ENCODE measurements at places on chromosomes 2 and 18.

DNA sequence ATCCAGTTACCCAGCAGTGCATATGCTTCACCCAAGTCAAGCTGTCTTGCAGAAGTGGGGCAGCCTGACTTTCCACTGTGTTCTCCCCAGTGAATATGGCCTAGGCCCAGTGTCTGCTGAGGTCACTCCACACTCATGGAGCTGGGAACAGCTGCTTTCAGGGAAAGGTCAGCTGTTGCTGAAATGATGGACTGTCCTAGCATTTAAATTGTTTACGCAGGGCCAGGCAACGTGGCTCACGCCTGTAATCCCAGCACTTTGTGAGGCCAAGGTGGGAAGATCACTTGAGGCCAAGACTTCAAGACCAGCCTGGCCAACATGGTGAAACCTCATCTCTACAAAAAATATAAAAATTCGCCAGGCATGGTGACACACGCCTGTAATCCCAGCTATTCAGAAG is 86.5 kb downstream of the LIPG start:
- peaks cover 9% of the 10 kb centered on the region for H3K27me3 ChIP-seq
- H3K27ac ChIP-seq, result no peak overlapping the region
- no peak for DNase-seq
- H3K4me1 ChIP-seq, result peaks cover 5% of the 10 kb centered on the region
- no peaks in the 10 kb centered on the region for H3K36me3 ChIP-seq

- H3K27ac ChIP-seq, result peak overlapping the region; percentile 25
- no peaks in the 10 kb centered on the region for H3K27me3 ChIP-seq
- peaks cover 1% of the 10 kb centered on the region for H3K36me3 ChIP-seq
- H3K4me1 ChIP-seq, result peaks cover 37% of the 10 kb centered on the region
- no peak for DNase-seq
Measured at GRCh38 chr2:134713176-134713575, 5.6 kb downstream of the TMEM163 start.

DNA sequence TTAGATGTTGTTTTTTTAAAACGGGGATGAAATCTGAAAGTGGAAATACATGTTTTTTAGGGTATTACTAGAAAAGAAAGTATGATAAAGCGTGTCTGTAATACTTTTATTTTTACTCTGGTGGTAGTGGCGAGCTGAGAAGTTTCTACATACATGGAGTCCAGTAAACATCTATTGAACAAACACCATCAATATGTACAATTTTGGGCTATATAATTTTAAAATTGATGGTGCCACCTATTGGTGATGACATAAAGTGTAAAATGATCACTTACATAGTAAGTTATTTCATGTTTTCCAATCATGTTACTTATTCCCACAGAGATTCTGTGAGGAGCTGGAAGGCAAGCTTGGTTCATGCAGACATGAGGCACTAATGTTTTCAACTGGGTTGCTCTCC is 31.5 kb upstream of the NFE2L2 start:
- no peaks in the 10 kb centered on the region for H3K36me3 ChIP-seq
- no peaks in the 10 kb centered on the region for H3K27me3 ChIP-seq
- H3K4me1 ChIP-seq, result no peaks in the 10 kb centered on the region
- DNase-seq, result no peak
- H3K27ac ChIP-seq, result no peak overlapping the region

DNA sequence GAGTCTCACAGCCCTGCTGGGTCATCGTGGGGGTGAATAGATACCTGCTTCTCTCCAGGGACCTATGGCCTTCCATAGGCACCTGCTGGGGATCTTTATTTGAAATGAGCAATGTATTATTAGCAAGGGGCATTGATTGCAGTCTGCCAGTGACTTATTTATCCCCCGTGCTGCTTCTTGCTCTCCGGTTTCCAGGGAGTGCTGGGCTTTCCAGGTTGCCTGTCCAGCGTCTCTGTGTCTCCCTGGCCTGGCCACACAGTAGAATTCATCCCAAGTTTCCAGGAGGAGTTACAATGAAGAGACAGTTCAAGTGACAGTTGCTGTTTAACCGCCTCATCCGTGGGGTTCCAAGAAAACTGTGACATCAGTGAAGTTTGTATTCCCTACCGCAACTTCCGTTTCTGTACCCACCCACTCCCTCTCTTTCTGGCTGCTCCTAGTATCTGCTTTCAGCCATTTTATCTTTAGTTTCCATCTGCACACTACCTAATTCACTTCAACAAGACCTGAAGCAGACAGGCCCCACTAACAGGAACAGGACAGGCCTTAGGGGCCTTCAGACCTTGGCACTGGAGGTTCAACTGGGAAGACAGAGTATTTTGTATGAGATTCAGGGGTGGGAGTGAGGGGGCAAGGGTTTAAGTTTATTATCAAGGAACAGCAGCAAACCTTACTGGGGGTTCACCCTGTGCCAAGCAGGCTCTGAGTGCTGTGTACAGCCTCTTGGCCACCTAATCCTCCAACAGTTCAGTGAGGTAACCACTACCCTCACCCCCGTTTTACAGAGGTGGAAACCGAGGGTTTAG is 134.8 kb downstream of the PRKCE start:
- no peak overlapping the region for H3K4me3 ChIP-seq
- H3K27me3 ChIP-seq, result no peaks in the 10 kb centered on the region
- no peak overlapping the region for H3K27ac ChIP-seq
- peaks cover 20% of the 10 kb centered on the region for H3K4me1 ChIP-seq
- H3K36me3 ChIP-seq, result peaks cover 2% of the 10 kb centered on the region

GRCh38 chr18:61876899-61877298 is 15.9 kb downstream of the RNF152 start:
- no peak overlapping the region for H3K27ac ChIP-seq
- H3K4me3 ChIP-seq, result no peak overlapping the region
- H3K36me3 ChIP-seq, result no peaks in the 10 kb centered on the region

DNA sequence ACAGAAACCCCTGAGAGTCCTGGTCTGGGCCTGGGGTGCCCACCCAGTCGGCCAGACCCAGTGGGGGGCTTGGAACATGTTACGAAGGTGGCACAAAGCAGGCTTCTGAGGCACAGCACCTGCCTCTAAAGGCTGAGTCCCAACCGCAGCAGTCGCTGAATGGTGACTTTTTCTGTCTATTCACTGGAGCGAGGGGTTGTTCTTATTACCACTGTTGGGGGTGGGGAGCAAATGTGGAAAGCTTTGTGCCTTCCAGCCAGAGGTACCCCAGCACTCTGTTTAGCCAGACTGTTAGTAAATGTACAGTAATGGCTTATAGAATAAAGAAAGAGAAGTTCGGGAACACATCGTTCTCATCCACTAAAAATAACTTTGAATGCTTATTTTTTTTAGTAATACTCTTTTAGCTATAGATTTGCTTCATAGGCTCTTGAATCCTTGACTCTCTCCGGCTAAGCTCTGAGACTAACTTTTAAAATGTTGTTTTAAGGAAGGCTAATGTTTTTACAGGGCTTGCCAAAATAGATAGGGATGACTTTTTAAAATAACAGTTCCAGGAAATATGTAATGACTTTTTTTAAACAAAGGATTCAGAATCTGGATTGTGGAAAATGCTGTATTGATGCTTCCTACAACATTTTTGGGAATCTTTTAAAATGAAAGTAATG is 23.4 kb upstream of the PTPN2 start:
- H3K27me3 ChIP-seq, result peaks cover 4% of the 10 kb centered on the region
- no peak for DNase-seq

DNA sequence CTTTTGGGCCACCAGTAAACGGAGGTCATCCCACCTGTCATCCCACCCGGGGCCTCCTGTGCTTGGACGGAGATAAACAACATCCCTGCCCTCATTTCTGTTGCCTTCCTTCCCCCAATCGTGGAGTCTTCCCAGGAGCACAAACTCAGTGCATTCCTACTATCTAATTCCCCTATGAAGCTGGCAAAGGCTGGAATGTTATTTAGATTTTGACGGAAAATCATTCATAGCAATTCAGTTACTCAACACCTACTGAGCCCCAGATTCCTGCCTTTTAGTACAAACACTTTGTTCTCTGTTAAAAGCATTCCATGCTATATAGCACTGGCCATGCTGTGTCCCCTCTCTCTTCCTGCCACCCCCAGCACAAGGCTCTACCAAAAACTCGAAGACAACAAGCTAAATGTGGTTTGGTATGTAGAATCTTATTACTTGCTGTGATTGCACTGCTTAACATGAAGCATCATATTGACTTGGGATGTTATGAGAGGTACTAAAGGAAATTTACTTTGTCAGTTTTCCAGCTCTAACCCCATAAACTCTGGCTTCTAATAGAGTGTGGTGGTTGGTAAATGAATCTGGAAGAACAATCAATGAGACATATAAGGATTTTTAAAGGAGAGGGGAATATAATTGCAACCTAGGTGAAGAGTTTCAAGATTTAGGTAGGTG is 32.3 kb upstream of the IMPA2 start:
- H3K36me3 ChIP-seq, result no peaks in the 10 kb centered on the region
- DNase-seq, result no peak
- peaks cover under 1% of the 10 kb centered on the region for H3K27me3 ChIP-seq
- H3K27ac ChIP-seq, result no peak overlapping the region
- H3K4me1 ChIP-seq, result peaks cover 8% of the 10 kb centered on the region
- peak overlapping the region; percentile 22 for H3K4me3 ChIP-seq

DNA sequence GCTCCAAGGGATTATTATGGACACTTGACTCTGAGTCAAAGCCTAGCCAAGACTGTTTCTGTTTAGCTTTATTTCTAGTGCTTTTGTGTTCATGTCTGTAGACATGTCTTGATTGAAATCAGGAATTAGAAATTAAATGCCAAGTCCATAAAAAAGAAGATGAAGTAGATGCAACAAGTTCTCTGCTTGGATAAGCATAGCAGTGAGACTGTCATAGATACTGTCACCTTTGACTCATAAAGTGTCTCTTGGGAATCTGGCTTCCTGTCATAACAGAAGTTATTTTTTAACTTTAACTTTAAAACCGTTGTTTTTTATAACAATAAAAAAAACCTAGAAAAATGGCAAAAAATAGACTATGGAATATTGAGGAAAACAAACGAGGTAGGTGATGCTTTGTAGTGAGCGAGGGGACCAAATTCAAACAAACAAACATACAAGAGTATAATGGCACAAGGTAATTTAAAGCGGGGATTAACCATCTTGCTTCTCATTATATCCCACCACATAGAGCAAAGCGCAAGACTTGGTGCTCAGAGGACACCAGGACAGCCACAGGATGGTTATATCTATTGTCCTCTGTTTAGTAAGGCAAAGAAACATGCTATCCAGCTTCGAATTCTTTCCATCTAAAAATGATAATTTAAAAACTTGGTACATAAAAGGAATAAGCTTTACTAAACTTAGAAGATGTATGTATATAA is 64.6 kb downstream of the CD226 start:
- no peak for DNase-seq
- peaks cover 2% of the 10 kb centered on the region for H3K27me3 ChIP-seq
- H3K27ac ChIP-seq, result peak overlapping the region; percentile 55

GRCh38 chr18:42287047-42287446 is 332.0 kb downstream of the PIK3C3 start:
- DNase-seq, result no peak
- H3K27ac ChIP-seq, result no peak overlapping the region
- H3K36me3 ChIP-seq, result no peaks in the 10 kb centered on the region
- H3K4me3 ChIP-seq, result no peak overlapping the region
- H3K27me3 ChIP-seq, result no peaks in the 10 kb centered on the region
- H3K4me1 ChIP-seq, result no peaks in the 10 kb centered on the region

- H3K27ac ChIP-seq, result peak overlapping the region; percentile 41
- no peaks in the 10 kb centered on the region for H3K27me3 ChIP-seq
- H3K4me3 ChIP-seq, result no peak overlapping the region
- H3K36me3 ChIP-seq, result peaks cover 86% of the 10 kb centered on the region
Measured at GRCh38 chr2:86500325-86501083, 59.3 kb downstream of the KDM3A start.

DNA sequence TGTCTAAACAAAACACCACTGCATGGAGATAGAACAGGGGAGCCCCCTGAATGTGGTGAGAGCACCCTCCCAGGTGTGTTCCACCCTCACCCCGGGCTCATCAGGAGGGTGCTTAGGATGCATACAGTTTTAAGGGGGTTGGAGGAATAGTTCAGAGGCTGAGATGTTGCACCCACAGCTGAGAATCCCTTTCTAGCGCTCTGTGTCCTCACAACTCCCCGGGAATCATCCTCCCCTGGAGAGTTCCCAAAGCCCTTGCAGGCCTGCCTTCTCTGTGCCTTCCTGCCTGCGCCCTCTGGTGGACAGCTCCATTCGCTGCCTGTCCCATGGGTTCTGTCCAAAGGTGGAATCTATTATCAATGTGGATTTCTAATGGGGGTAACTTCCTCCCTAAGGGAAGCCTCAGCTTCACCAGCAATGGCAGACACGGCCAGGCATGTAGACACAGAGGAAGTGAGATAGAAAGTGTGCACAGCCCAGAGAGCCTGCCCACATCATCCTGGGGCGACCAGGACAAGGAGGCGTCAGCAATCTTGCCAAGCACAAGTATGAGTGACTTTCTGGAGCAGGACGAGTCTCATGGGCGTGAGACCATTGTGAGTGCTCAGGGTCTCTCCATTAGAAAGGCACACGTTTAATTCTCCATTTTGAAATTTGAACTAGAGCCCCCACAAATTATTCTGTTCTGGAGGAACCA is 1.2 kb upstream of the UGT1A5 start:
- peak; percentile 71 for DNase-seq
- peaks cover 16% of the 10 kb centered on the region for H3K27me3 ChIP-seq
- peaks cover 6% of the 10 kb centered on the region for H3K4me1 ChIP-seq
- H3K27ac ChIP-seq, result no peak overlapping the region
- H3K36me3 ChIP-seq, result no peaks in the 10 kb centered on the region
- no peak overlapping the region for H3K4me3 ChIP-seq

GRCh38 chr2:7405861-7406715 is 488.9 kb downstream of the RNF144A start:
- DNase-seq, result no peak
- no peaks in the 10 kb centered on the region for H3K4me1 ChIP-seq
- peaks cover 2% of the 10 kb centered on the region for H3K27me3 ChIP-seq
- no peaks in the 10 kb centered on the region for H3K36me3 ChIP-seq
- no peak overlapping the region for H3K27ac ChIP-seq

- H3K4me1 ChIP-seq, result no peaks in the 10 kb centered on the region
- no peak overlapping the region for H3K4me3 ChIP-seq
- no peak overlapping the region for H3K27ac ChIP-seq
- H3K27me3 ChIP-seq, result no peaks in the 10 kb centered on the region
- DNase-seq, result no peak
Measured at GRCh38 chr2:186959486-186959885, 110.5 kb upstream of the ZSWIM2 start.

- DNase-seq, result no peak
- H3K4me1 ChIP-seq, result peaks cover 22% of the 10 kb centered on the region
- peak overlapping the region; percentile 96 for H3K4me3 ChIP-seq
- no peaks in the 10 kb centered on the region for H3K27me3 ChIP-seq
Measured at GRCh38 chr2:201070948-201071478, 458 bp downstream of the HYCC2 start.

DNA sequence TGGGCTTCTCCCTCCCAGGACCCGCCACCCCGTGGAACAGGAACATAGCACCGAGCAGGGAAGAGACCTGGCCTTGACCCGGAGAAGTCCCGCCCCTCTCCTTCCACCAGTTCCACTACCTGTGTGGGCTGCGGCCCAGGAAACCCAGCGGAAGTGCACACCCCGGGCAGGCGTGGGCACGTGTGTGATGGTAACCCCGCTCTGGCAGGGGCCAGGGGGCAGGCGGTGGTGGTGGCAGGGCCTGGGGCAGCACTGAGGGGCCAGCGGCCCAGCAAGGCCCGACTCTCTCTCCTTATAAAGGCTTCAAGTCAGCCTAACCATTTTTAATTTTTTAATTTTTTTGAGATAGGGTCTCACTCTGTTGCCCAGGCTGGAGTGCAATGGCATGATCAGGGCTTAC is 129.0 kb upstream of the FAM98A start:
- H3K36me3 ChIP-seq, result peaks cover 4% of the 10 kb centered on the region
- peaks cover 5% of the 10 kb centered on the region for H3K4me1 ChIP-seq
- no peak for DNase-seq
- H3K27me3 ChIP-seq, result peaks cover 2% of the 10 kb centered on the region

GRCh38 chr2:174971868-174972781 is 33.1 kb downstream of the CHN1 start:
- H3K27ac ChIP-seq, result no peak overlapping the region
- no peaks in the 10 kb centered on the region for H3K36me3 ChIP-seq
- H3K27me3 ChIP-seq, result peaks cover 11% of the 10 kb centered on the region
- no peak for DNase-seq
